Myocyte (in vitro differentiated cells): ENCODE measurements at places on chromosomes 6 and 20. TPM values are rescaled to one million over a fixed set of nuclear protein-coding genes. Genes with fewer than 3 reads are reported as not detected.

DNA sequence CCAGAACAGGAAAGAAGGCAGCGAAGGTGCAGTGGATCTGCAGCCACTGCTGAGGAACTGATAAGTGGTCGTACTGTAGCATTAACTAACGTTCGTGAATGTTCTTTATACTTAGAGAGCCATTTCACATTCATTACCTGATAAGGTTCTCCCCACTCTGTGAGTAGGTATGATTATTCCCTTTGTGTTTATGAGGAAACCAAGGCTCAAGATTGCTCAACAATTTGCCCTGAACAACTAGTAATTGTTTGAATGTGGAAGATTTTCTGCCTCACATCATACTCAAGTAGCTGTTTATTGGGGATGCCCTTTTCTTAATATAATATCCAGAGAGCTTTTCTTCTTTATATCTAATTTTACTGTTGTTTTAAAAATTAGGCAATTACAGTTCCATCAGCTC lies 24.9 kb upstream of the ELOVL5 start:
- DNase-seq: no peak

DNA sequence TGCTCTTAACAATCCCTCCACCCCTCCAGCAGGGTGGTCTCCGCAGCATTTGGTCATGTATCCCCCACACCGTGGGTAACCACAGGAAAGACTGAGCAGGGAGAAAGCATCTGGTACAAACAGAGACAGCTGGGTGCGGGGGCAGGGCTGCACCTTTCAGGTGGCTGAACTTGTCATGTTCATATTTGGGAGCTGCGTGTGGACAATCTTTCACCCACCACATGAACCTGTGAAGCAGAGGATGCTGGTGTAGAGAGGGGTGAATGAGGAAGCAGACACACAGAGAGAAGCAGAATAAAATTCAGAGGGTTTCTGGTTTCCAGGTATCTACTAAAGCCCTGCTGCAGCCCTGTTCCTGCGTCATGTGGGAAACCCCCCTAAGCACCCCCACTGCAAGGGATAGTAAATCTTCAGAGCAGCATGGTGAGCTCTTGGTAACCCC lies 8.9 kb downstream of the GFOD1 start:
- DNase-seq: no peak

DNA sequence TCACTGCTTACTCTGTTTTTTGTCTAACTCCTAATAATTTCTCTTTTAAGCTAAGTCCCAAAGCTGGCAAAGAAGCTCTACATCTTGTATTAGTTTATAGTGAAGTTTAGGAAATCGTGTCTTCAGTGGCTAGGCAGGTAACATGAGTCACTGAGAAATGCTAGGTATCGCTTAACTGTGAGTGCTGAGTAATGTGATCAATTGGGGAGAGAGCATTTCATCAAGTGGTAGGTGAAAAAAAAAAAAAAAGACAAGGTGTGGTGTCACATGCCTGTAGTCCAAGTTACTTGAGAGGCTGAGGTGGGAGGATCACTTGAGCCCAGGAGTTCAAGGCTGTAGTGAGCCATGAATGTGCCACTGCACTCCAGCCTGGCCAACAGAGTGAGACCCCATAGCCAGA lies 125.3 kb downstream of the FAM83B start:
- DNase-seq: no peak

- DNase-seq: no peak
Measured at GRCh38 chr6:82430611-82431010, 67.0 kb downstream of the TPBG start.

DNA sequence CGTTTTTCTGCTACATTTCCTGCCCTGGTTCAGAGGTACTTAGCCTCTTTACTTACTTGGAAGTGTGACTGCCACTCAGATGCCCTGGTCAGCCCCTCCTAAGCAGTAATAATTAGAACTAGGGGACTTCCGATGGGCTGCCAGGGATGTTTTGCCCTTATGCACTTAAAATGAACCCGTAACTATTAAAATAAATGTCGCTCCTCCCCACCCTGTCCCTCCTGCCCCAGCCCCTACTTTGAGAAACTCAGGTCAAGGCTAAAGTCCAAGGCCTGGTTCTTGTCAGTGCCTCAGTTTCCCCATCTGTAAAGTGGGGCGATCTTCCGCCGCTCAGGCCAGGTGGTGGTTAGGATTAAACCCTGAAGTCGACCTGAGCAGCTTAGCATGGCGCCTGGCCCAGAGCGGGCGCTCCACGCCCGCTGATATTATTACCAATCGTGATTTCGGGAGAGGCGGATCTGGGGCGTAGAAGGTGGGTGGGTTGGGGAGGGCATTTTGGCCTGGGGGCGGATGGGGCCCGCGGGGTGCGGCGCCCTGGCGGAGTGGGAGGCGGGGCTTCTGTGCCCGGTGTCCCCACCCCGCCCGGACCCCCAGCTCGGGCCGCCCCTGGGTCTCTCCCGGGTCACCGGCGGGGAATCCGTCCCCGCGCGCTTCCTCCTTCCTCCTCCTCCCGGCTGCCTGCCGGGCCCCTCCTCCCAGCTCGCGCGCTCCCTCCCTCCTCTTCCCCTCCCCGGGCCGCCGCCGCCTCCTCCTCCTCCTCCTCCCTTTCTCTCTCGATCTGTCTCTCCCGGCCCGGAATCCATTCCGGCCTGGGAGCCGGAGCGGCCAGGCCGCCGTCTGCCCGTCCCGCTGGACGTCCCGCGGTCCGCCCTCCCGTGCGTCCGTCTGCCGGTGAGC lies at the start of gene SRC:
SRC (plus strand) TSS at position 802 of the 897 bp plus-strand sequence. CDS start 38,014 bp downstream, outside the sequence.
- DNase-seq: peak; percentile 53

Gene KHDC1L
- not detected in 2 replicates for total RNA-seq

Gene TPD52L1
- total RNA-seq: 55.3 and 97.1 TPM in 2 replicates

Gene ASIP
- not detected in 2 replicates for total RNA-seq

Gene SLC44A4
- total RNA-seq: 0.11 and 0.16 TPM in 2 replicates
